ENCODE measurements at places on chromosomes 1 and 21. TPM values are rescaled to one million over a fixed set of nuclear protein-coding genes. Genes with fewer than 3 reads are reported as not detected.

DNA sequence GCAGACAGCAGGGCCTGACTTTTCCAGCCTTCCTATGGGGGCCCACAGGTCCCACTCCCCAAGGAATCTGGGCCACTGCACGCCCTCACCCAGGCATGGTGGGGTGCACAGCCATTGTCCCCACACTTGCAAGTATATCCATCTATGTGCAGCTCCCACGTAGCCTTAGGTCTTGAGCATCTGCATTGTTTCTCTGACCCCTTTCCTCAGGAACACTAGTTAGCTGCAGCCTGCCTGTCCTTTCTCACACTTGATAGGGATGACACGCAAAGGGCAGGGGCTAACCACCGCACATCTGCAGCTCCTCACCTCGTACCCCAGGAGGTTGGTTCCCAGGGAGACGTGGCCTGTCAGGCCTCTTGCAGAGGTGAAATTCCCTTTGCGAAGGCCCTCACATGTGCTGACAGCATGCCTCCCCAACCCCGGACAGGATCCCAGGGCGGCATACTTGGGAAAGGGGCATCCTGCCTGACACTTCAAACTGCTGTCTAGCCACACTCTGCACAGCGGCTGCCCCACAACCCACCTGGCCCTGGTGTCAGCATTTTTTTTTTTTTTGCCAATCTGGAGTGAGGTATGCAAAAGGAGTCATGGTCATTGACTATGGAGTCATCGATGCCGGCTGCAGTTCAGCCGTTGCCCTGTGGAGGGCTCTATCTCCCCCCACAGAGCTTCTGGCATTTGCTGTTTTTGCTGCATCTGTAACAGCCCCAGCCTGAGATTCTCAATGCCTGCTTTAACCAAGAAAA, 5.0 kb downstream of the JMJD4 start:
- peaks cover 6% of the 10 kb centered on the region for H3K36me3 ChIP-seq
- no peak overlapping the region for H3K27ac ChIP-seq
- peaks cover 38% of the 10 kb centered on the region for H3K4me1 ChIP-seq

- H3K27me3 ChIP-seq: no peaks in the 10 kb centered on the region
- H3K4me1 ChIP-seq: no peaks in the 10 kb centered on the region
- no peak overlapping the region for H3K4me3 ChIP-seq
- no peaks in the 10 kb centered on the region for H3K36me3 ChIP-seq
Measured at GRCh38 chr1:237975376-237975775, 84.7 kb upstream of the ZP4 start.

Gene CA6
- not detected for total RNA-seq

Gene RGS13
- total RNA-seq: 0.77 TPM

- H3K27me3 ChIP-seq: no peaks in the 10 kb centered on the region
- H3K27ac ChIP-seq: no peak overlapping the region
- H3K36me3 ChIP-seq: peaks cover 2% of the 10 kb centered on the region
- H3K4me1 ChIP-seq: no peaks in the 10 kb centered on the region
- no peak for DNase-seq
Measured at GRCh38 chr21:36396325-36396724, 11.1 kb downstream of the CHAF1B start.

Gene DOP1B
- 29.5 TPM for total RNA-seq

Gene CD1E
- 0.73 TPM for total RNA-seq

DNA sequence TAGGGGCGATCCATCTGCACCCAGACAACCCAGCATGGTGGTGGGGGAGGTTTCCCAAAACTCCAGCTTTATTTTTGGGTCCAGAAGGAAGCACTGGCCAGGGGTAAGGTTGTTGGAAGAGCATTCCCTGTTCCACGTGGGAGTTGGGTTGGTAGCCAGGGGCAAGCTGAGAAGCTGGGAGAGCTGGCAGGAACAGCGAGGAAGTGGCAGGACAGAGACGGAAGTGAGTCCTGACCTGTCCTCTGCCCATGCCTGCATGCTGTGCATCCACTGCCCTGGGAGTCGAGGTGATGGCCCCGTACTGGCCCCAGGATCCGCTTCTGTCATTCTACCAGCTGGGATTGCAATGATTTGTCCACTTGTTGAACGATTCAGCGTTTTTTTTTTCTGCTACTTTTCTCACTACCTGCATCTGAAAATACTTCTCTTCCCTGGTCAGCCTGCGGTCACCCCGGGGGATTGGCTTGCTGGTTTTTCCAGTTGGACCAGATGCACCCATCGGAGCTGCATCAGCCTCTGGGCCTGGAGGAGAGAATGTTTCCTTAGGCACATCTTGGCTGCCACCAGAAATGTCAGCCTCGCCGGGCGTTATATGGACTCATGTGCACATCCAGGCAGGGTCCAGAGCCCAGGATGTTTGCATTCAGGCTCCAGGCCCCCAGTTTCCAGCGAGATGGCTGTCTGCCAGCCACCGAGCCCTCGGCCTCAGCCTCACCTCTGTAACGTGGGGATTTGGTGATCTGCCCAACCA, 28.3 kb upstream of the TMPRSS2 start:
- H3K27ac ChIP-seq: no peak overlapping the region
- H3K27me3 ChIP-seq: no peaks in the 10 kb centered on the region
- no peaks in the 10 kb centered on the region for H3K36me3 ChIP-seq
- no peaks in the 10 kb centered on the region for H3K4me1 ChIP-seq
- DNase-seq: no peak
- H3K4me3 ChIP-seq: no peak overlapping the region

Gene IFT25
- total RNA-seq: 41.6 TPM

- H3K4me3 ChIP-seq: no peak overlapping the region
- DNase-seq: peak; percentile 75
- H3K36me3 ChIP-seq: no peaks in the 10 kb centered on the region
Measured at GRCh38 chr1:156356875-156357534, 12.0 kb upstream of the RHBG start.

Gene PDE4B
- 25.5 TPM for total RNA-seq

Gene CFAP45
- total RNA-seq: 1.6 TPM

GRCh38 chr1:215568299-215568692, 1.2 kb downstream of the KCTD3 start:
- no peaks in the 10 kb centered on the region for H3K36me3 ChIP-seq
- DNase-seq: no peak
- no peak overlapping the region for H3K27ac ChIP-seq
- peaks cover 5% of the 10 kb centered on the region for H3K4me1 ChIP-seq
- H3K27me3 ChIP-seq: peaks cover 3% of the 10 kb centered on the region

DNA sequence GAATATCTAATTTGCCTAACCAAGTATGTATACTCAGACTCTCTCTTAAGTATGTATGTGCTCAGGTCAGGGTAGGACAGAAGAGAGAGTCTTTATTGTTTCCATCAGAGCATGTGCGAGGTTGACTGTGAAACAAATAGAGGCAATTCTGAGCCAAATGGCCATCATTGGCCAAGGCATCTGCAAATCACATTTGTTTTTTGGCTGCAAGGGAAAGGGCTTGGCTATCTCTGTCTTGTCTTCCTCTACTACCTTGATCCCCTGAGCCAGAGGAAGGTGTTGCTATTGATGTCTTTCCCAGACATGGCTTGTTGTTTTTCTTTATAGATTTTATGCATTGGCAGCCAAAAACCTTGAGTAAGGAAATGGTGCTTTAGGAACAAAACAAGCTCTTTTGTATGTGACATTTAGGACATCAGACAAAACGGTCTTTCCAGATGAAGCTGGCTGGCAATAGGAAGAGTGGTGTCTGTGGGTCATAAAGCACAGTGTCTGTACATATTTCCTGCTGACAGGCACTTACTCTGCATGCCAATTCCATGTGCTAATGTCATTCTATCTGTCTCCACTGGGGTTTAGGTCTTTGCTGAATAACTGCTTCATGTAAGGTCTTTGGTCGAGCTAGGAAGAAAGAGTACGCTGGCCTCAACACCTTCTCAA, 163.3 kb downstream of the BRINP2 start:
- no peak overlapping the region for H3K27ac ChIP-seq
- DNase-seq: no peak
- no peaks in the 10 kb centered on the region for H3K4me1 ChIP-seq
- H3K4me3 ChIP-seq: no peak overlapping the region

DNA sequence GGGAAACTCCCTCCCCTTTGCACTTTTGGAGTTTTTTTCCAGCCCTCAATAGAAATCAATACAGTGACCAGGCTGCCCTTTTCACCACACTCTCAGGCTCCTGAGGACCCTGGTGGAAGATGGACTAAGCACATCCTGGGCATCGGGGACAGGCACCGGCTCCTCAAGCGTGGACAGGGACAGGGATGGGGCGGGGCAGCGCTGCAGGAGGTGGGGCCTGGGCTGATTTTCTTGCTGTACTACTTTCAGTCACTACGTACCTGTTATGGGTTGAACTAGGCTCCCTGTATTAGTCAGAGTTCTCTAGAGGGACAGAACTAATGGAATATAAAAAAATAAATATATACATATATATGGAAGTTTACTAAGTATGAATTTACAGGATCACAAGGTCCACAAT, 2.5 kb downstream of the MX2 start:
- H3K27me3 ChIP-seq: no peaks in the 10 kb centered on the region
- H3K4me3 ChIP-seq: no peak overlapping the region

Gene RAVER2
- total RNA-seq: 0.82 TPM

GRCh38 chr21:42392731-42393442, 3.0 kb downstream of the TMPRSS3 start:
- H3K4me3 ChIP-seq: no peak overlapping the region
- no peaks in the 10 kb centered on the region for H3K27me3 ChIP-seq
- peaks cover 17% of the 10 kb centered on the region for H3K4me1 ChIP-seq
- H3K27ac ChIP-seq: no peak overlapping the region
- no peaks in the 10 kb centered on the region for H3K36me3 ChIP-seq

DNA sequence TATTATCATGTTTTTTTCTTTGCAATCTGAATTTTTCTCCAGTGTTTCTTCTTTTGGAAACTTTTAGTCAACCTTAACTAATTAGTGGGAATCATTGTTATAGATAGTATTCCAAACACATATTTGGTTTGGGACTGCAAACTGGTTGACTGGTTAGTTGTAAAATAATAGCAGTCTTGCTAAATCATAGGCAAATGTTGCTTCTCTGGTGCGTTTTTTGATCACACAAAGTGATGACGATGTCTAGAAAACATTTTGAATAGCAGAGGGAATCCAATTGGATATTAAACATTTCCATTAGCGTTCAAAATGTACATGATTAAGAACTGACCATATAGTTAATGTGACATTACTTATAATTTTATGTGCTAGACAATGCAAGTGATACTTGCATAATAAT, 4.5 kb downstream of the DNAJB4 start:
- DNase-seq: no peak
- peaks cover under 1% of the 10 kb centered on the region for H3K36me3 ChIP-seq
- no peaks in the 10 kb centered on the region for H3K27me3 ChIP-seq
- H3K4me3 ChIP-seq: no peak overlapping the region
- no peaks in the 10 kb centered on the region for H3K4me1 ChIP-seq
- no peak overlapping the region for H3K27ac ChIP-seq

Gene APCS
- not detected for total RNA-seq

DNA sequence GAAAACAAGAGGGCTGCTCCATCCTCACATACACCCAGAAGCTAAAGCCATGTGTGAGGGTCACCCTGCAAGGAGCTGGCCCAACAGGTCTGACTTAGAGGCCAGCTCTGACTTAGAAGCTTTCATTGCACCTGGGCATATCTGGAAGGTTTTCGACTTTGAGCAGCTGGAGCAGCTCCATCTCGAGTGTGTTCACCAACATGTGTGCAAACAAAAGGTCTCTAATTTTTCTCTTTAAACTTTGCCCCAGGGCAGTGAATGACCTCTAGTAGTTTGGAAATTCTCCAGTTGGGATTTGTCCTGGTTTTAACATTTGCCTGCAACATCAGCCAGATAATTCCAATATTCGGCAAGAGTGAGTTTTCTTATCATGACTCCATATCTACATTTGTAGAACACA, 108.3 kb downstream of the TNR start:
- DNase-seq: no peak
- no peak overlapping the region for H3K4me3 ChIP-seq
- no peaks in the 10 kb centered on the region for H3K36me3 ChIP-seq
- H3K27ac ChIP-seq: no peak overlapping the region
- no peaks in the 10 kb centered on the region for H3K4me1 ChIP-seq

DNA sequence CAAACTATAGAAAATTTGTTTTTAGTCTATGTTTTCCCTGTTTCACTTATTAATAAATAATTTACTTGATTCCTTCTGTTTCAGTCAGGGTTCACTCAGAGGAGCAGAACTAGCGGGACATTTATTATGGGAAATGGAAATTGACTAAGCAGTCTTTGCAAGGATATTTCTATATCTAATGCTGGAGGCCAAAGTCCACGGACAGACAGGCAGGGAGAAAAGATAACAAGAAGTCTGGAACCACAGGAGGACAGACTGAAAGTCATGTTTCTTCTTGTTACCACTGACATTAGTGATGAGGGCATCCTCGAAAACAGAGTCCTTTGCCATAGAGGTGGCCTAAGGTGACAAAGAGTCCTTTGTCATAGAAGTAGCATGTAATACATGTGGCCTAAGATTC, 744.5 kb upstream of the TMPRSS15 start:
- DNase-seq: no peak
- H3K36me3 ChIP-seq: no peaks in the 10 kb centered on the region
- H3K27me3 ChIP-seq: no peaks in the 10 kb centered on the region
- H3K4me3 ChIP-seq: no peak overlapping the region
- no peaks in the 10 kb centered on the region for H3K4me1 ChIP-seq

DNA sequence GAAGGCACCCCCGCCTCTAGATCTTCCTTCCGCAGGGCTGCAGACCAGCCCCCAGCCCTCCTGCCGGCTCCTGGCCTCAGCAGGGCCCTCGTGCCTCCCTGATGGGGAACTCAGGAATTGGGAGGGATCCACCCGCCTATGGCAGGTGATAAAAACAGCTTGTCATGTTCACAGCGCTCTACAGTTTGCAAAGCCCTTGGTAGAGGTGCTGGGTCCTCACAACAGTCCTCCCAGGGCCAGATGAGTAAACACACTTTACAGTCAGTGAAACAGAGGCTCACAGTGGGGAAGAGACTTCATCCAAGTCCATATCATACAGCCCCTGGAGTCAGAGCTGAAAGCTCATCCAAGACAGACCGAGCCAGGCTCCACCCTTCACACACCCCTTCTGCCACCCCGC, 97.0 kb upstream of the IFFO2 start:
- no peak overlapping the region for H3K27ac ChIP-seq
- peaks cover 4% of the 10 kb centered on the region for H3K27me3 ChIP-seq
- H3K36me3 ChIP-seq: no peaks in the 10 kb centered on the region
- peaks cover 5% of the 10 kb centered on the region for H3K4me1 ChIP-seq
- no peak overlapping the region for H3K4me3 ChIP-seq

Measured in natural killer cell (primary cell).